Stimulated activated CD8-positive, alpha-beta memory T cell treated with anti-CD3 and anti-CD28 coated beads, Interleukin-2, amount 100 ng/mL, for 1 hour (primary cell): ENCODE measurements at places on chromosomes 1 and 21.
A peak's percentile ranks its signal among the peaks of the same experiment; 100 is the strongest.

DNA sequence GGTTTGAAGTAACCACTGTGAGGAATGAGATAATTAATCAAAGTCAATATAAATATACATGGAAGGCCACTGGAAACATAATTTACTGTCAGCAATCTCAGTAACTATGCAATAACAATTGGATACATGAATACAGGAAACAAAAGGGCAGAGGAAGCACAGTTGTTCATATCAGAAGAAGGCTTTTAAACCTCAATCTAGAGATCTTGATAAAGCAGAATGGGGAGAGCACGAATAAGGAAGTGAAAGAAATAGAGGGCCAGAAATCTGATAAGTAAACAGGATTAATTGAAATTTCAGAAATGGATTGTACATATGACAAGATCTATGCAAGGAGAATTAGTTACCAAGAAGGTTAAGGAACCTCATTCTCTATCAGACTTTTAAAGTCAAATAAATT is 93.0 kb downstream of the EVI5 start:
- DNase-seq: no peak

GRCh38 chr1:17005365-17005740 is 6.4 kb downstream of the ATP13A2 start:
- DNase-seq: no peak

GRCh38 chr1:208835097-208835463 is 590.9 kb upstream of the PLXNA2 start:
- no peak for DNase-seq

- no peak for DNase-seq
Measured at GRCh38 chr1:233547726-233548125, 66.2 kb upstream of the KCNK1 start.

DNA sequence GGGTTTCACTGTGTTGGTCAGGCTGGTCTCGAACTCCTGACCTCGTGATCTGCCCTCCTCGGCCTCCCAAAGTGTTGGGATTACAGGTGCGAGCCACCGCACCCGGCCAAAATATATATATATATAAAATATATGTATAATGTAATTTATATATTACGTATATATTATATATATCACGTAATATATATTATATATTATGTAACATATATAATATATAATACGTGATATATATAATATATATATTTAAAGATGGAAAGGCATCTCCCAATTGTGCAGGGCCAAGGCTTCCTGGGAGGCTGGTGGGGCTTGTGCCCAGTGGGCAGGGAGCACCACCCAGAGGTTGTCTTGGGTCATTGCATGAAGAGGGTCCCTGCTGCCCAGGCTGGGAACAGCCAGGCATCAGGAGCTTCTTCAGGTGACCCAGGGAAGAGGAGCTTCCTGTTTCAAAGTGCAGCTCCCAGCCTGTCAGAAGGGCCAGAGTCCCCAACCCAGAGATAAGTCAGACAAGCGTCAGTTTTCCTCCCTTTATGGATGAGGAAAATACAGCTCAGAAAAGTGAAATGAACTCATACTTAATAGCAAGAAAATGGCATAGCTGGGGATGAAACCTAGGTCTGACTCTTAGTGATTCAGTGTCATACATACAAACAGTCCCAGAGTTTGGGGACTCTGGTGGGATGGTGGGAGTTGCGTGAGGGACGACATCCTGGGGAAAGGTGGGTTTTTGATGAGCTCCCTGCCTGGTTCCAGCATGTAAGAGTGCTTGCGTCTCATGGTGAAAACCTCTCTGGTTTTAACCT is 12.0 kb downstream of the UBE2Q1 start:
- peak; percentile 30 for DNase-seq

- DNase-seq: no peak
Measured at GRCh38 chr21:18986197-18986596, 582.6 kb upstream of the TMPRSS15 start.

DNA sequence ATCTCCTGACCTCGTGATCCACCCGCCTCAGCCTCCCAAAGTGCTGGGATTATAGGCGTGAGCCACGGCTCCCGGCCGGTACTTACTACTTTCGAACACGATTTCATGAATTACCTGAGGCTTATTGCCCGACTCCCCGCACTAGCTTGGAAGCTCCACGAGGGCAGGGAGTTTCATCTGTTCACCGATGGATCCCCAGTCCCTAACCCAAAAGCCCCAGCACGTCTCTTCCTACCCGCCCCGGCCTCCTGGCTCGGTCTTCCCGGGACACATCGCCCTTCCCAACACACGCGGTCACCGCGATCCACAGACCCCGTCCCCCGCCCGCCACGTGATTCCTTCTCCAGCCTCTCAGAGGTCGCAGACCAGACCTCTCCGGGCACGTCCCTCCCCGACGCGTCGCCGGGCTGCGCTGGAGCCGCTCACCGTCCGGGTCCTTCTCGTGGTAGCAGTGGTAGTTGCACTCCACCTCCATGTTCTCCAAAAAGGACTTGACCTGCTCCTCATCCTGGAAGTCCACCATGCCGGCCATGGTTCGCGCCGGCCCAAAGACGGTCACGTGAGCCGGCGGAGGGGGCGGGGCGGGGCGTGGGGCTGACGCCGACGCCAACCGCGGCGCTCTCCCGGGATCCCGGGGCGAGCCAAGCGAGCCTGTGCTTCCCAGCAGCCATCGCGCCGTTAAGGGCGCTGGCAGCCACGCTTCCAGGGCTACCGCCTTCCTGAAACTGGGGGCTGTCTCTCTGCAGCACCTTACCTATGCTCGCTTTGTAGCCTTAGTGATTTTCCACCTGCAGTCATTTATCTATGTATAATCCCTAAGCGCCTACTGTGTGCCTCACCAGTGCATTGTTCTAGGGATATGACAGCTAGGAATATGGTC is at the start of gene COA7:
TSS of gene COA7 (minus strand) at position 553 of the 880 bp plus-strand sequence. CDS start at position 532, 21 bp downstream.
- DNase-seq: peak; percentile 36

DNA sequence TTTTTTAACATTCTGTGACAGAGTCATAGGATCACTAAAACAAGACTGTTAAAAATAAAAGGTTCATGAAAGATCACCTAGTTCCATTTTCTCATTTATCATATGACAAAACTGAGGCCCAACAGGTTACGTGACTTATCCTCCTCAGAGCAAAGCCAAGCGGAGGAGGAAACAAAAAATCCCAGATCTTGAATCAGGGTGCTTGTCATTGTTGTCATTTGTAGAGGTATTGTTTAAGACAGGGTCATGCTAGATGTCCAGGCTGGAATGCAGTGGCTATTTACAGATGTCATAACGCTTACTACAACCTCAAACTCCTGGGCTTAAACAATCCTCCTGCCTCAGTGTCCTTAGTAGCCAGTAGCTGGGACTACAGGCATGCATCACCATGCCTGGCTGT is 293.2 kb downstream of the DSCAM start:
- DNase-seq: no peak
